ENCODE measurements at places on chromosomes 1 and 21.

- DNase-seq = no peak
Observed at GRCh38 chr1:26287033-26287711, 7.3 kb downstream of the SH3BGRL3 start.

GRCh38 chr1:234725177-234726132 lies 115.5 kb upstream of the IRF2BP2 start:
- no peak for DNase-seq

DNA sequence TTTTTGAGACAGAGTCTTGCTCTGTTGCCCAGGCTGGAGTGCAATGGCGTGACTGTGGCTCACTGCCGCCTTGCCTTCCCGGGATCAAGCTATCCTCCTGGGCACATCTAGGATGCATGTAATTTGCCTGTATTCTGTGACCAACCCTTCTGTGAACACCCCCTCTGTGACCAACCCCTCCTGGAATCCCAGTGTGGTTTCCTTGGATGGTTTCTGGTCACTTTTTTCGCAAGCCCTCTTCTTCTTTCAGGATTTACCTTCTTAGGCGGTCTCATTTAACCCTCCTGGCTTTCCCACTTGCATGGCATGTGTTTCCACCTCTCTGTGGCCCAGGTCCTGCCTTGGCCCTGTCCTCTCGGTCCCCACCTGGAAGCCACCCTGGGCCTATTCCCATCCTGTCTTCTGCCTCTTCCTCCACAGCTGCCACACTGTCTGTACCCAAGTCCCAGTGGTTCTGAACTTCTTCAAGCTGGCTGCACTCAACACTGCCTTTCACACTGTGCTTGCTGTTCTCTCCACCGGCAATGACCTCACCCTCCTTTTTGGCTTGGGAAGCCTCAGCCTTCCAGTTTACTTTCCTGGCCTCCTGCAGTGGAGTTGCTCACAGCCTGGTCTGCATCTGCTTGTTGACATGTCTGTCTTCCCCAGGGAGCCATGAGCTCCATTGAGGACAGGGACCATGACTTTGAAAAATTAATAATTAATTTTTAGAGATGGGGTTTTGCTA lies 57.0 kb downstream of the DISC1 start:
- DNase-seq = no peak

DNA sequence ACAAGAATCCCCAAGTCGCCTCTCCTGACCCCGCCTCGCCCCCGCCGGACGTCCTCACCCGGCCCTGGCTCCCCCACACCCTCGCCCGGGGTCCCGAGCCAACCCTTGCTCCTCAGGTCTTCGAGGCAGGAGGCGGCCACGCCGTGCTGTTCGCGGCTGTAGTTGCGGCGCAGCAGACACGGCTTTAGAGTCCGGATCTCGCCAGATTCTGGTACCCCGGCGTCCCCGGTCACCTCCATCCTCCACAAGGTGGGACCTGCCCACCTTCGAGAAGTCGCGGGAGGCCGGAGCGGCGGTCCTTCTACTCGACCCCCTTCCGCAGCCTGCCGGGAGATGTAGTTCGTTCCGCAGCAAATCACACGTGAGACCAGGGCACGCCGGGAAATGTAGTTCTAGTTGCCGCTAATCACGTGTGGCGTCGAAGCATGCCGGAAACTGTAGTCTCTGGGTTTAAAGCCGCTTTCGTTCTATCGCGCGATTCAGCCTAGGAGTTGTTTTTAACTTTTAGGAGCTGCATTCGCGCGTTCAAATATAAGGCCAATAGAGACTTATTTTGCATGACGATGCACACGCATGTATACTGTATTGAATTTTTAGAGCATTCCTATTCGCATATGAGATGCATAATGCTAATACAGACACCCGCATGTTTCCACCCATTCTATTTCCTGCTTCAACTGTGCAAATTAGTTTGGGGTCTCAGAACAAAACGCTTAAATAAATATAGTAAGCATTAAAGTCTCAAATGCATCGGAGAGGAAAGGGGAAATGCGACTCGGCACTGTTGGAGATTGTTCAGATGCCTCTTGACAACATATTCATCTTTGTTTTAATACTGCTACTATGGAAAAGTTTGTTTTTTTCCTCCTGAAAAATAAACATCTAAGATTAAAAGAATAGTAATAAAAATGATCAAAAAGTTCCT lies at the start of gene DFFA:
Gene DFFA (minus strand): TSS at position 310 of the 925 bp plus-strand sequence. CDS start 71 bp downstream, at position 239.
- DNase-seq = peak; percentile 74

DNA sequence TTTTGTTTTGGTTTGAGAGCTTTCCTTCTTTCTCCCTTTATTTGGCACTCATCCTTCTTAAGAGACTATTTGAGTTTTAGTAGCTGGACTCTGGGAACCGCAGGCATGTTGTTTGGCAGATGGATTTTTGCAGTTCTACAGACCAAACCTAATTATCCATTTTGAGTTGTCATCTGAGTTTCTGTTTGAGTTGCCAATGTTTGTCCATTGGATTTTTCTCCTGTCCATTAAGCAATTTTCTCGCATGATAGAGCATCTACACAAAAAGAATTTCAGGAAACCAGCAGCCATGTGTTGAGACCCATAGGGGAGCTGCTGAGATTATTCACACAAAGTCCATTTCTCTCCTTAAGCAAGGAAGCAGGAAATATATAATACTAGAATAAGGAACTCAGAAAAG lies 17.2 kb upstream of the CXADR start:
- DNase-seq = no peak

- DNase-seq = no peak
Observed at GRCh38 chr1:85142753-85143152, 58.1 kb downstream of the SYDE2 start.
